ENCODE measurements at places on chromosomes 6 and 20.
A peak's percentile ranks its signal among the peaks of the same experiment; 100 is the strongest.

- no peak for DNase-seq
Measured at GRCh38 chr6:46357591-46357990, 133.7 kb downstream of the RCAN2 start.

GRCh38 chr6:25302677-25303128 is 23.5 kb downstream of the CARMIL1 start:
- DNase-seq = no peak

DNA sequence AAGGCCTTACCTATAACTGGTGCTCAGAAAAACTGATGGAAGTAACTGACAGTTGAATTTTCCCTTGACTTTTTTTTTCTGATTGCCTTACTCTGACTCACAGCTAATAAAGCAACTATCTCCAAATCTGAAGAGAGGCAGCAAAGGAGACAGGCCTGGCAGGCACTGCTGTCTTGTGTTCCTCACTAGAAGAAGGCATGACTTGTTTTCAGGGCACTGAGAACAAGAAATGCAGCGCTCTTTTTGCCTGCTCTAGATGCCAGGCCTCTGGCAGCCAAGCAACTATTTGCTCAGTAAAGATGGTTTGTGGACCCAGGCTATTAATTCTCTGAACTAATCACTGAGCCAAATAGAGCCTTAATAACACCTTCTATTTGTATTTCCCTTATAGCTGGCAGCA is 155.1 kb downstream of the PRDM13 start:
- no peak for DNase-seq

GRCh38 chr20:21395051-21395665 is 2.2 kb downstream of the NKX2-4 start:
- no peak for DNase-seq

DNA sequence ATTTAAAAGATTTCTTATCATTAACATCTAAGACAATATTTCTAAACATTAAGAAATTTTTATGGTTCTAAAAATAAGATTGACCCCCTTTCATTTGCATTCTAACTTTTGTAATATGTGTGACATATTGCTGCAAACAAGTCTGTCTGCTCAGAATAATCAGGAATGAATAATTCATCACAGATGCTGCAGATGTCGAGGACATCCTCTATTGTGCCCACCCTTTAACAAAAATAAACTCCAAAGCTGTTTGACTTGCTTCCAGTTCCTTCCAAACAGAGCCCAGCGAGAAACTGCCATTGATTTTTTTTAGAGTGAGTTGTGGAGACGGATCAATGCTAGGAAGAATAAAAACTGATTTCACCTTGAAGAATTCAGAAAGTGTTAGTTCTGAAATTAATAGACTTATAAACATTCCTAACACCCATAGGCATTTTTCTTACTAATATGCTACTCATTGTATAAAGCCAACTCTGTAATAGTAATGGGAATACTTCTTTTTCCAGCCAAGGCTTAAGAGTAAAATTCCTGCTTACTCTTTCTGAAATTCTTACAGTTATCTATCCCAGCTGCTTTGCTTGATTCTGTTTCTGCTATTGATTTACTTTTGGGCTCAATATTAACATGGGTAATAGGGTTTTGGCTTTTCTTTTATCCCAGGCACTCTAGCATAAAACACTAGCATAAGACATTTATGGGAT is 244.8 kb upstream of the FAM83B start:
- DNase-seq = no peak

DNA sequence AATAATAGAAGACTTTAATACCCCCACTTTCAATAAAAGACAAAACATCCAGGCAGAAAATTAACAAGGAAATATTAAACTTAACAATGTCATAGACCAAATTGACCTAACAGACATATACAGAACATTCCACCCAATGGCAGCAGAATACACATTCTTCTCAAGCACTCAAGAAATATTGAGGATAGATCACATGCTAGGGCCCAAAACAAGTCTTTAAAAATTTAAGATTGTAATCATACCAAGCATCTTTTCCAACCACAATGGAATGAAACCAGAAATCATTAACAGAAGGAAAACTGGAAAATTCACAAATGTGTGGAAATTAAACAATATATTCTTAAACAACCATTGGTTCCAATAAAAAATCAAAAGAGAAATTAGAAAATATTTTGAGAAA is 161.0 kb downstream of the COL12A1 start:
- no peak for DNase-seq

DNA sequence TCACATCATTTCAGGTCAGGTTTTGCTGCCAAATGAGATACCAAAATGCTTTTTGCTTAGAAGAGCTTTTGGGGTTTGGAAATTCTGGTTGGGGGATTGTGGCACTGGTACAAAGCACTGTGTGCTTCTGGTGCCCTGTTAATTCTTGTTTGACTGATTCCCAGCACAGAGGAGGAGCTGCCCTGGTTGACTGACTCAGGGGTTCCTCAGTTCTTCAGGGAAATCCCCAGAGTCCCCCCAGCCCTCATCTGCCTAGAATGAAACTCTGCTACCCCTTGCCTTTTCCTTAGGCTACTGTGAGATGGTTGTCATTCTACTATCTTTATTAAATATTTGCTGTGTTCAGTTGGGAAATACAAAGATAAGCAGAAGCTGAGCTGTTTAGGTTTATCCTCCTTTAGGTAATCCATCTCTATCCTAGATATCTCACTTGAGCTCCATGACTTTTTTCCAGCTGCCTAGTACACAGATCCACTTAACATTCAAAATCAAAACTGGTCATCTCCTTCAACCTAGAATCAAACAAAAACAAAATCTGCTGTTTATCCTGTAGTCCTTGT is 24.9 kb upstream of the TSPYL1 start:
- no peak for DNase-seq

- no peak for DNase-seq
Measured at GRCh38 chr6:135527960-135528249, 30.4 kb upstream of the AHI1 start.

GRCh38 chr6:2235777-2236495 is 9.5 kb downstream of the GMDS start:
- DNase-seq = no peak

DNA sequence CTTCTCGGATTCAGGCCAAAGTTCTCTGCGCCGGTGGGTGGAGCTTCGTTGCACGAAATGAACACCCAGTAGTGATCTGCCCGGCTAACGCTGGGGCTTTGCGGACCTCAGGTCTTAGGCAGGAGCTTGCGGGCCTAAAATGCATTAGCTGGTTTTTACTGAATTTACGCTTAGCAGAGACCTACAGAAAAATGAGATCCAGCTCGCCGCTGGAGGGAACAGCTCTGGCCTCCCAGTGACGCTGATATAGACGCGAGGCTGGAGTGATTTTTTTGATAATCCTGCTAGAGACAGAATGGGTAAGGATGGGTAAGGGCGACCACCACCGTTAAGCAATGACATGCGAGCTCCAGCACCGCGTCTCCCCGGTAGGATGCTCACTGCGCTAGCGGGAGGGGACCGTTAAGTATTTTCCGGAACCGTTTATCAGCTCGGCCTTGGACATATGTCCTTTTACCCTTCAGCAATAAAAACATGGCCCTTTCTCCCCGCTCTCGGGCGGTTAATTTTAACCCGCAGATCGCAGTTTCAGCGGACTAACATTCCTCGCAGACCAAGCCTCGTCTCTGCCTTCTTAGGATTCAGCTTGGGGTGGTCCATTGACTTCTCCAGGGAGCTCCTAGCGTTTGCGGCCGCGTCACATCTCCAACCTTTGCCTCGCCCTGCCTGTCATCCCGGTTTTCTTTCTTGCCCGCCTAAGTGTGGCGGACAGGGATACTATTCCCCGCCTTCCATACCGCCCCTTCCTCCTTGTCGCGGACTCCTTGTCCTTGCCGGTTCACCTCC is 109.3 kb downstream of the GPX5 start:
- no peak for DNase-seq

DNA sequence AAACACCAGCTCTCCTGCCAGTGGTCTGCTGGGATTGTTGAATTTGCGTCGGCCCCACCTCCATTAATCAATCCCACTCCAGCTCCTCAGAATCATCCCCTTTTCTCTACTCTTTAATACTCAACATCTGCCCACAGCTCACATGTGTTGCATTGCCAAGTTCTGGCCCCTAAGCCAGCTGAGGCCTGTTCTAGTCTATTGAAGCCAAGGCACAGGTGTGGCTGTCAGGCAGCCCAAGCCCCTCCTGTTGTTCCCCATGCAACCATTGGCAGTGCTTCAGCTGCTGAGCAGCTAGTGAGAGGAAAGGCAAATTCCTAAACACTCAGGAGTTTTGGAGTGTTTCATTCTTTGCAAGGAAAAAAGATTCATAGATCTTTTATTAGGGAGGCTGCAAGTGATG is 128.0 kb upstream of the NT5E start:
- no peak for DNase-seq

- peak; percentile 72 for DNase-seq
Measured at GRCh38 chr20:58447511-58448391, 58.7 kb downstream of the VAPB start.

- no peak for DNase-seq
Measured at GRCh38 chr6:168418711-168419121, 22.3 kb upstream of the SMOC2 start.

GRCh38 chr6:157585274-157586087 is 204.5 kb downstream of the ZDHHC14 start:
- DNase-seq = no peak

DNA sequence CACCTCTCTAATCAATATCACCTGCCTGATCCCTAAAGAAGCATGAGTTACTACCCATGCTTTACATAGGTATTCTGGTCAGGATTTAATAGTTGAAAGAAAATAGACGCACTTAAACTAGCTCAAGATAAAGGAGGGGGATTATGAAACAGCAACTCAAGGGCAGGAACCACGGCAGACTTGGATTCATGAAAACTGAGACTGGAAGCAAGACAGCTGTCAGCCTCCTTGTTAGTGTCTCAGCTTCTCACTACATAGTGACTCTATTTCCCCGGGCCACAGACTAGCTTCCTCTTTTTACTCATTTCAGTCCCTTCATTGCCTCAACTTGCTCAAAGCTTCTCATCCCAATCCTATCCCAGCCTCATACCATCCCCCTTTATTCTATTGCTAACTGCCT is 4.3 kb upstream of the SH3BGRL2 start:
- DNase-seq = no peak

DNA sequence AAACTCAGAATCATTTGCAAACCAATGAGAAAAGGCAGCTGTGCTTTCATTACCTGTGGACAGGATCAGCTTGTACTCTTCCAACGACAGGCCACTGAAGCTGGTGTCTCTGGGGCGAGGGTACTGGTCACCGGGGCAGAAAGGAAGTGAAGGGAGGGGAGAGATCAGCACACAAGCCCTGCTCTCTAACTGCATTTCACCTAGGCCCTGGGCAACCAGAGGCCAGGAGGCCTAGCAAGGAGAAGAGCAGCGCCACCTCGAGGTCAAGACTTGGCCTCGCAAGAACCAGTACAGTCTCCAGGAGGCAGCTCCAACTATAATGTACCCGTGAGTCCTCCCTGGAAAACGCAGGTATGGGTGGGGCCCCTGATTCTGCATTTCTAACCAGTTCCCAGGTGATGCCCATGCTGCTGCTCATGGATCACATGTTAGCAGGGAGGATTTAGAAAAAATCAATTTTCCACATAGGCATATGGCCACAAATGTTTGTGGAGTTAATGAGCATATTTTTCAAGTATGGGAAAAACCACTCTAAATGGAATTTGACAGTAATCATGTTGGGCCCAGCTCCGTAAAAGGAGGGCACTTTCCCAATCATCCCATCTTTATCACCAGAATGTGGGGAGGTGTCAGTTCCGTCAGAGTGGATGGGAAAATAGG is 11.0 kb downstream of the UQCC2 start:
- peak; percentile 52 for DNase-seq

DNA sequence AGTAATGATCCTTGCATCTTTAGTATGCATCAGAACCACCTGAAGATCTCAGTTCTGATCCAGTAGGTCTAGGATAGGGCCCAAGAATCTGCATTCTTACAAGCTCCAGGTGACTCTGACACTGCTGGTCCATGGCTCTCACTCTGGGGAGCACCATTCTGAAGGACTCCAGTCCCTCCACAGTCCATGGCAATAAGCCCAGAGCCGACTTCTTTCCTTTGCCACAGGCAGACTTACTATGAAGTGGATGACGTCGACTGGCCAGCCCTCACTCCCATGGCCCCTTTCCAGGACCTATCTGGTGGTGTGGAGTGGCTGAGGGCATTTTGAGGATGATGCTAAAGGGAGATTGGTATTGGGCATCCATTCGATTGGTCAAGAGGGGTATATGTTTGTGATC is 21.8 kb upstream of the LY86 start:
- DNase-seq = no peak

DNA sequence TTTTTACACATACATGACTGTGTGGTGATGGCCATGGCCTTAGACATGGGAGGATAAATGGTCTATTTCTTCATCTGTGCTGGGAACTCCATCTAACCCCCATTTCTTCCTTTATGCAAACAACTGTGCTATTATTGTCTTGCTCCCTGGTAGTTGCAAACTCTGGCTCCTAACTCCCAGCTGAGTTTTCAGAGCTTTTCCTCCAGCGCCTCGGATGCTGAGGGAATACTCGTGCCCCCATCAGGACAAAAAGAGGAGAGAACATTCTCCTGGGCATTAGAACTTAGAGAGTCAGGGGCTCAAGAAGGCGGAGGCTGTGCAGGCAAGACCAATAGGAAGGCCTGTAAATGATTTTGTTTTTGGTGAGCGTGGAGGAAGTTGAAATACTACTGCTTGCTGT is 2.1 kb downstream of the DAAM2 start:
- DNase-seq = no peak

GRCh38 chr6:139960671-139961070 is 586.2 kb upstream of the CITED2 start:
- DNase-seq = no peak

DNA sequence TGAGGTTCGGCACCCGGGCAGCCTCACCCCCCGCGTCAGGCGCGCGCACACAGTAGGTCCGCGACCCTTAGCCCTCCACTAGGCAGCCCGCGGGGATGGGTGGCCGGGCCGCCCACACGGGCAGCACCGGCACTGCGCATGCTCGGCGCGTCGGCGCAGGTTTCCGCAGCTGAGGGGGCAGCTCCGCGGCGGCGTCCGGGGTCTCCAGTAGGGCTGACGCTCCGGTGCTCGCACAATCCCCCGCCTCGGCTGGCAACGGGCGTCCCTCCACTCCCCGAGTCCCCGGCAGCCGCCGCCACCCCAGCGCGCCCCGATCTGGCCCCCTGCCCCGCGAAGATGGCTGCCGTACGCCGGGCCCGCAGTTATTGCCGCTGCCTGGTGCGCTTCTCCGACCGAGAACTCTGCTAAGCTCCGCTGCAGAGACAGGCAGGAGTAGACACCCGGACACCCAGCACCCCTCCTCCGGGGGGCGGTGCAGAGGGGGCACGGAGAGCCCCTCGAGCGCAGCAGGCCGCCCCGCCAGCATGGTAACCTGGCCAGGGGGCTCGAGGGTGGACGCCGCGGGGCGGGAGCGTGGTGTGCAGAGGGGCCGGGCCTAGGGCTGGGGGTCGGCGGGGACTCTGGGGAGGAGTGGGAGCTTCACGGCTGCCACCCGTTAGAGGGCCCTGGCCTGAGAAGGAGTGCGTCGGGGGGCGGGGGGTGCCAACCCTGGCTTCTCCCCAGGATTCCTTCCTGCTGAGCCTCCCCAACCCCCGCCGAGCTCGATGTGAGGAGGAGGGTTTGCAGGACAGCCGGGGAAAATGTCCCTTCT is at the start of gene FBXO9:
Gene FBXO9 (plus strand): TSS at position 139 of the 811 bp plus-strand sequence. CDS start 386 bp downstream, at position 525.
- no peak for DNase-seq

- no peak for DNase-seq
Measured at GRCh38 chr6:13433709-13434121, 53.7 kb downstream of the GFOD1 start.
